ENCODE measurements at places on chromosomes 1 and 21.

- no peaks in the 10 kb centered on the region for H3K36me3 ChIP-seq
- peaks cover 58% of the 10 kb centered on the region for H3K27me3 ChIP-seq
- H3K4me3 ChIP-seq = no peak overlapping the region
- H3K27ac ChIP-seq = no peak overlapping the region
- H3K4me1 ChIP-seq = peaks cover 21% of the 10 kb centered on the region
- no peak for DNase-seq
Measured at GRCh38 chr1:23895082-23895481, 18.1 kb downstream of the CNR2 start.

GRCh38 chr1:12166834-12167492, at the start of gene TNFRSF1B:
TNFRSF1B (plus strand) TSS chr1:12166991; CDS start chr1:12167092, 101 bp downstream.
- H3K27ac ChIP-seq = no peak within 1 kb of the TSS
- H3K36me3 ChIP-seq = no peaks in the 10 kb centered on the region
- H3K4me1 ChIP-seq = peaks cover 25% of the 10 kb centered on the region

DNA sequence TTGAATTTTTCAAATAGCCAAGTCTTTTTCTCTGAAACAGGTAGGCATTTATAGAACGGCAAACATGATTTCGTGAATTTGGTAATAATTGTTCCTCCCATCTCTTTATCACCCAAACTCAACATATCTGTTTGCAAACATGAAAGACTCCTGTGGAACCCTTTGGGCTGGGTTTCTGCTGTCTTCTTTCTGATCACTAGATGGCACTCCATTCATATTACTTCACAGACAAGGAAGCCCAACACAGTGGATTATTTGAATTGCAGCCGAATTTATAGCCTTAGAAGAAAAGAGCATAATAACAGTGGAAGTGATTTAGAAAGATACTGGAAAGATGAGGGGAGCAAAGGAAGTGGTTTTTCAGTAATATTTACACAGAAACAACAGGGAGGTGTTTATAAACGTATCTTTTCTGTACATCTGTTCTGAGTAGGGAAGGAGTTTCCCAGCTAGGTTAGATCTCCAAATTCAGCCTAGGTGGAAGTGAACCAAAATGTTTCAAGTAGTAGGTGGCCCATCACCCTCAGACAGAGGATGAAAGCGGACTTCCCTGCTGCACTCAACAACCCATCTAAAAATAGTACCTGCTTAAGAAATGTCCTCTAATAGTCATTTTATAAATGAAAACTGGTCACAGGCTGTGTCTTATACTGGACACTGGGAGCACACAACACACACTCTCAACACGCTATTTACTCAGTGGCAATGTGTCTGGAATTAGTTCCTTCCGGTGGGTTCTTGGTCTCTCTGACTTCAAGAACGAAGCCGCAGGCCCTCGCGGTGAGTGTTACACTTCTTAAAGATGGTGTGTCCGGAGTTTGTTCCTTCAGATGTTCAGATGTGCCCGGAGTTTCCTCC, 67.6 kb downstream of the MAP3K21 start:
- peak; percentile 19 for DNase-seq
- H3K36me3 ChIP-seq = no peaks in the 10 kb centered on the region
- peaks cover 22% of the 10 kb centered on the region for H3K4me1 ChIP-seq
- H3K27me3 ChIP-seq = no peaks in the 10 kb centered on the region

DNA sequence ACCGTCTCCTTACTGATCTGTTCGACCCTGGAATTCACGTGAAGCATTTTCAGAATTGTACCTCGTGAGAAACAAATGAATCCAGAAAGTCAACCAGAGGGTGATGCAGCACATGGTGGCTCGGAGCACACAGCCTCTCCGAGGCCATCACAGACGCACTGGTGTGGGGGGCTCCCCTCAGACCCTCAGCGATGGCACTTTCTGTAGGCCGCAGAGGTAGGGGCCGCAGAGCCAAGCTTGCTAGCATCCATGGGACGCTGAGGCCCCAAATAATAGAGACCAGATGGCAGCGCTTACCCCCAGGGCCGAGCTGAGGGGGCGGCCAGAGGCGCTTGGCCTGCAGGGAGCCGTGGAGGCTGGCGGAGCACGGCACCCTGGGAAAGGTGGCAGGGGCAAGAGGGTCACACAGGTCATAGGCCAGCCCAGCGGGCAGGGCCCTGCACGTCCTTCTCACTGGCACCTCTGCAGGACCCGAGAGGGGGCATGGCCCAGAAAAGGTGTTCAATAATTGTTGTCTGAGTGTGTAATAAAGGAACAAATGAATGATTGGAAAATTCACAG, 28.1 kb upstream of the COL6A2 start:
- H3K4me3 ChIP-seq = no peak overlapping the region
- no peak overlapping the region for H3K27ac ChIP-seq
- H3K36me3 ChIP-seq = no peaks in the 10 kb centered on the region
- peaks cover 14% of the 10 kb centered on the region for H3K27me3 ChIP-seq
- peaks cover 47% of the 10 kb centered on the region for H3K4me1 ChIP-seq

GRCh38 chr21:44066116-44066515, 41.1 kb upstream of the PWP2 start:
- no peak overlapping the region for H3K4me3 ChIP-seq
- H3K4me1 ChIP-seq = peaks cover 14% of the 10 kb centered on the region
- H3K36me3 ChIP-seq = peaks cover 11% of the 10 kb centered on the region
- no peaks in the 10 kb centered on the region for H3K27me3 ChIP-seq
